Stimulated activated CD4-positive, alpha-beta T cell treated with anti-CD3 and anti-CD28 coated beads, Interleukin-4, amount 100 ng/mL, for 4 hours (primary cell): ENCODE measurements at places on chromosomes 5 and 9.

DNA sequence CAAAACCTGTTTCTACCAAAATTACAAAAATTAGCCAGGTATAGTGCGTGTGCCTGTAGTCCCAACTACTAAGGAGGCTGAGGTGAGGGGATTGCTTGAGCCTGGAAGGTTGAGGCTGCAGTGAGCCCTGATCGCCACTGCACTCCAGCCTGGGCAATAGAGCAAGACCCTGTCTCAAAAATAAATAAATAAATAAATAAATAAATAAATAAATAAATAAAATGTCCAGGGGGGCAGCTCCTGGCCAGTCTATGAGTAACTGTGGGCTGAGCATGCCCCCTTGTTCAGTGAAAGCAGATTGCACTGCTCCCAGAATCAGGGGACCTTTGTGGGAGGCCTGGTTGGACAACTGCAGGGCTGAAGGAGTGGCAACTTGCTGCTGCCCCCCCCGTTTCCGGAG lies 62.7 kb downstream of the PDE6A start:
- DNase-seq = no peak

GRCh38 chr5:144173766-144174165 lies 3.1 kb downstream of the KCTD16 start:
- no peak for DNase-seq

- no peak for DNase-seq
Observed at GRCh38 chr9:21317956-21318923, 13.1 kb upstream of the IFNA5 start.

- DNase-seq = no peak
Observed at GRCh38 chr9:124340219-124341069, 74.8 kb downstream of the PSMB7 start.

DNA sequence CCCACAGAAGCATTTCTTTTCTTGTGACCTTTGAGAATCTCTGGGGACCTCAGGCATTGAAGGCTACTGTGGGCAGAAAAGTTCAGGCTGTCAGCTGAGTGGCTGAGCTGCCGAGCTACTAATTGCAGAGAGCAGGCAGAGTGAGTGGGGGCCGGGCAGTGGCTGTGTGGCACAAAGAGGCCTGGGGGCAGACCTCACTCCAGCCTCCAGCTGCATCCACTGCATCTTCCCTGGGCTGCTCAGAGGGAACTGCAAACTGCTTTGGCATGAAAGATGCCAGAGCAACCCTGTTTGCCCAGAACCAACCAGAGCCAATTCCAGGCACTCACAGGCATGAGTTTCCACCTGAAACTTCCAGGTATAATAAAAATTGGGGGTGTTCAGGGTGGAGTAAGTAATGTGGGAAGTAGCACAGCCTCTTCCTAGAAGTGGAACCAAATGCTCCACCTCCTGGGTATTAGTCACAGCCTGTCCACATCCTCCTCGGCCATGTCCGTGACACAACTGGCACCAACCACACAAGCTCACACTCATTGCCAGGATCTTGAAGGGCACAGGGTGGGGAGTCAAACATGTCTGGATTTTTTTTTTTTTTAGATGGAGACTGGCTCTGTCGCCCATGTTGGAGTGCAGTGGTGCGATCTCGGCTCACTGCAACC lies 548.9 kb downstream of the BNC2 start:
- no peak for DNase-seq

DNA sequence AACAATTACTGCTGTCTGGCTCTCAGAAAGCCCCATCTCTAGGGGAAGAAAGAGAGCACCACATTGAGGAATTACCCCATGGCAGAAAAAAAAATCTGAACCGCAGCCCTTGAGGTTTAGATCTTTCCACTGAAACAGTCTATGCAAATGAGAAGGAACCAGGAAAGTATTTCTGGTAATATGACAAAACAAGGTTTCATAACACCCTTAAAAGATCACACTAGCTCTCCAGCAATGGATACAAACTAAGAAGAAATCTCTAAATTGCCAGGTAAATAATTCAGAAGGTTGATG lies 427.1 kb downstream of the PRELID2 start:
- DNase-seq = no peak

- DNase-seq = no peak
Observed at GRCh38 chr5:41112486-41113455, 41.6 kb upstream of the MROH2B start.

DNA sequence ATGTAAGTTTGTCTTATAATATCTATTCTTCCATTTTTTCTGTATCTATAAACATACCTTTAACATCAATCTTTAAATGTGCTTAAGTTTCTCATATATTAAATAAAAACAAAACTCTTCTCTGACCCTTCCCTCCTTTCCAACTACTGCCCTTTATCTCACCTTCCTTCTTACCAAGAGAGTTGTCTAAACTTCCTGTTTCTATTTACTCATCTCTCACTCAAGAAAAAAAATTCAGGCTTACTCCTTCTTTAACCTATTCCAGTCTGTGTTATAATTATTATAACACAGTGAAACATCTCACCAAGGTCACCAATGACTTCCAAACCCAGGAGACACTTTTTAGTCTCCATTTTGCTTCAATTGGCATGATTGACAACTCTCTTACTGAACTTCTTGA lies 140.9 kb downstream of the CCDC171 start:
- DNase-seq = no peak

- DNase-seq = no peak
Observed at GRCh38 chr5:153456354-153456753, 34.1 kb upstream of the GRIA1 start.

GRCh38 chr5:1855075-1855474 lies 27.6 kb downstream of the IRX4 start:
- no peak for DNase-seq

DNA sequence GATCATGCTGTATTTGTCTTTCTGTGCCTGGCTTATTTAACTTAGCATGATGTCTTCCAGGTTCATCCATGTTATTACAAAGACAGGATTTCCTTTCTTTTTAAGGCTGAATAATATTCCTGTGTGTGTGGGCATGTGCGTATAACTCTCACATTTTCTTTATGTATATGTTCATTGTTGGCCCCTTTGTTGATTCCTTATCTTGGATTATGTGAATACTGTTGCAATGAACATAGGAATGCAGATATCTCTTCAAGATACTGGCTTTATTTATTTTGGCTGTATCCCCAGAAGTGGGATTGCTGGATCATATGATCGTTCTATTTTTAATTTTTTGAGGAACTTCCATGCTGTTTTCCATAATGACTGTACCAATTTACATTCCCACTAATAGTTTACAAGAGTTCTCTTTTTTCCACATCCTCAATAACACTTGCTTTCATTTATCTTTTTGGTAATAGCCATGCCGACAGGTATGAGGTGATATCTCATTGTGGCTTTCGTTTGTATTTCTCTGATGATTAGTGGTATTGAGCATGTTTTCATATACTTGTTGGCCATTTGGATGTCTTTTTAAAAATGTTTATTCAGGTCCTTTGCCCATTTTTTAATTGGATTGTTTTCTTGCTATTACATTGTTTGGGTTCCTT lies 38.0 kb downstream of the CREBRF start:
- no peak for DNase-seq

DNA sequence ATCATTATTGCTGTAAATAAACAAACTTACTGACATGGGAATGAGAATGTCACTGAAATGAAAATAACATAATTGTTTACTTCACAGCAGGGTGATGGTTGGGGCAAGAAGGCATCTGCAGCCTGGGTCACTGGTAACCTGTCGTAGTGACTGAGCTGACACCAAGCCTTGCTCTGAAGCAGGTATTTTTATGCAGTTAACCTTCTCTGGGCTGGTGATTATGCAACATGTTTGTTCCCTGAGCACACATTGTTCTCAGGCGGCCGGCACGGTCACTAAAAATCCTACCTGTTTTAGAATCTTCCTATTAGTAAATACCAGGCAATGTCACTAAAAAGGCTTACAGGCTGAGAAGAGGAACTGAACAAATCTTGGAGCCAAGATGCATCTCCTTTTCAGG lies 157.7 kb upstream of the NR3C1 start:
- DNase-seq = no peak

- DNase-seq = no peak
Observed at GRCh38 chr5:92923885-92924284, 657.1 kb downstream of the NR2F1-AS1 start.

GRCh38 chr5:96896806-96897205 lies 20.5 kb downstream of the ERAP2 start:
- DNase-seq = no peak

DNA sequence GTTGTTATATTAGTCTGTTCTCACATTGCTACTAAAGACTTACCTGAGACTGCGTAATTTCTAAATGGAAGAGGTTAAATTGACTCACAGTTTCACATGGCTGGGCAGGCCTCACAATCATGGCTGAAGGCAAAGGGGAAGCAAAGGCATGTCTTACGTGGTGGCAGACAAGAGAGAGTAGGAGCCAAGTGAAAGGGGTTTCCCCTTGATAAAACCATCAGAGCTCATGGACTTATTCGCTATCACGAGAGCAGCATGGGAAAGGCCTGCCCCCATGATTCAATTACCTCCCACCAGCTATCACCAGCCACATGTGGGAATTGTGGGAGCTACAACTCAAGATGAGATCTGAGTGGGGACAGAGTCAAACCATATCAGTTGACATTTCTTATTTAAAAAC lies 374.5 kb upstream of the RORB start:
- DNase-seq = no peak

GRCh38 chr5:179534431-179534830 lies 15.9 kb upstream of the RUFY1 start:
- no peak for DNase-seq

DNA sequence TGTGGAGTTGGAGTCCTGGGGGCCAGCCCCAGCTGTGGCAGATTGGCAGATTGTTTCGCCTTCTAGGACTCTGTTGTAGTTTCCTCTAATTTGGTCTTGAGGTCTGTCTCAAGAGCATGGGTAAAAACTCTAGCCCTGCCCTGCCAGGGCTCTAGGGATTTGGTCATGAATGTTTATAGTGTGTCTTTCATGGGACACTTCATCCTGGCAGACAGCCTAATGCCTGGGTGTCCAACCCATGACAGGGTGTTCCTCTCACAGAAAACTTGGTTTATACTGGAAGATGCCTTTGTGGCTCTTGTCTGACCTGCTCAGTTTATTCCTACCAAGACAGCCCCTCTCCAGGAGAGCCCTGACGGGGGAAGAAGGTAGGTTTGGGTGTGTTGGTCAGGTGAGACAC lies 45.5 kb downstream of the GALNT12 start:
- no peak for DNase-seq

DNA sequence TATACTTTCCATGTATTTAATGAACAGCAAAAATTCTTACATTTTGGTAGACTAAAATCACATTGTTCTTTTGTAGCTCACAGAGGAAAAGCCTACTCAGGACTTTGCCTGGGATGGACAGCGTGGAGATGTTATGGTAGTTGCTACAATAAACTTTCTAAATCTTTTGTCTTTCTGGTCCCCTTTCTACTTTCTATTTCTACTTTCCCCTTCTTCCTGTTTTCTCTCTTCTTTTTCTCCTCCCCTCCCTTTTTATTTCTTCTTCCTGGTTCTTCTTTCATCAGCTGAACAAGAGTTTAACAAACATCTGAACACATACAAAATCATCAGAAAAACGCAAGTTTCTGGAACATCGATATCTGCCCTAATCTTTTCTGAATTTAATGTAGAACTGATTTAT lies 15.6 kb upstream of the GDNF start:
- no peak for DNase-seq

- no peak for DNase-seq
Observed at GRCh38 chr5:103444333-103445038, 118.1 kb downstream of the NUDT12 start.

DNA sequence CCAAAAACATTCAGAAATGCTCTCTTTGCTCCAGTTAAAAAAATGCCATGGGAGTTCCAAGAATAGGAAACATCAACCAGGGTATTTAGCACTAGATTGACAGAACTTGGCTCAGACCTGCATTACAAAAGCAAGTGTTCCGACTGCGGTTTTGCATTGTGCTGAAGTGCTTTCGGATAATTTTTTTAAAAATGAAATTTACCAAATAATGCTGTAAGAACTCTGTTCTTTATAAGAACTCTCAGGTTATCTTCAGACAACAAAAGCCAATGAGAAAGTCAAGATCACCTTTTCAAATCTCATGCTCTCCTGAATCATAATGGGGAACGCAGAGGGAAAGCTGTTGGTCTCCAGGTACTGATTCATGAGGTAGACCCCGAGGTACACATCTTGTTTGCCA lies 483 bp upstream of the PLPP6 start:
- DNase-seq = no peak

GRCh38 chr5:111135946-111136345 lies 43.8 kb downstream of the WDR36 start:
- no peak for DNase-seq

- no peak for DNase-seq
Observed at GRCh38 chr5:113641715-113642114, 128.2 kb downstream of the YTHDC2 start.

DNA sequence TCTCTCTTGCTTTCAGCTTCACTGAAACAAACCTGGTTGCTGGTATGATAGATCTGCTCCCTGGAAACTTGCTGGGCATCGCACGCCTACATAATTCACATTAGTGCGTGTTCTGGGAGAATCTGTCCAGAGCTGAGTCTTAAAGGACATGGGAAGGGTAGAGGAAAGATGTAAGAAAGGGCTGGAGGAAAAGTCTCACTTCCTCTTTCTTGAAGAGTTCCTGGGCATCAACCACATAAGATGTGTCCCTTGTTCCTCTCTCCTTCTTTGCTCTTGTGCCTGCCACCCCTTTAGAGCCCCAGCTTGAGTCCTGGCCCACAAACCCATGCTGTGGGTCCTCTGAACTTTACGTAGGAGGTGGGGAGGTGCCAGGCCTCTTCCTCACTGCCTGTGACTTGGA lies 205.3 kb upstream of the PANK3 start:
- DNase-seq = no peak

DNA sequence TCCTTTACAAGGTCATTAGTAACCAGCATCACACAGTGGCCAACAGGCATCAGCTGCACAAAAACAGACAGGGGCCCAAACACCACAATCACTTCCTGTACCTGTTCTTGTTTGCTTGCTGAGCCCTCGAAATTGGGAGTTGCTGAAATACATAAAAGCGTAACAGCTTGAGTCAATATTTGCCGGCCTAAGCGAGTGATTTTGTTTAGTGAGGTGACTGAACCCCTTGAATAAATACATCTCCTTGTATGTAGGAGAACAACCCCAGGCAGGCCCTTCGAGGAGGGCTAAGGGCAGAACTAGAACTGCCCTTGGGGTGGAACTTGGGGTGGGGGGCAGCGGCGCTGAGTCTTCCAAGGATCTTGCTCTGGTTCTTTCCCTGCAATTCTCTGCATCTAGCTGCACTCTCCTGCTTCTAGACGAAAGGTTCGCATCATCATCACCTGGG lies 502.5 kb downstream of the RASEF start:
- DNase-seq = no peak

DNA sequence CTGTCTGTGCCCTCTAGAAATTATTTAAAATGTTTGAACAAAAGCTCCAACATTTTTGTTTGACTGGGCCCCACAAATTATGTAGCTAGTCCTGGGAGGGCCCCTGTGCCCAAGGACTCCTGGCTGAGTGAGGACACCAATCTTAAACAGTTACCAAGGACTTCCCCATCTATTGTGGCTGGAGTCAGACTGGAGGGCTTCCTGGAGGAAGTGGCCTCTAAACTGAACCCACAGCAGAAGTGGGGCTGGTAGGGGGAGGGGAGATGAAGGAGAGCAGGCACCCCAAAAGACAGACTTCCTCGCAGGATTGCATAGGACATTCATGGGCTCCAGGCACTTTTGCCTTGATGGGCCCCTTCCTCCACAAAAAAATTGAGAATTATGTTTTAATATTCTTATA lies 8.1 kb downstream of the ADAMTS13 start:
- DNase-seq = no peak

GRCh38 chr5:83118471-83118870 lies 41.1 kb downstream of the XRCC4 start:
- no peak for DNase-seq
